ENCODE measurements at places on chromosomes 12 and 14.

GRCh38 chr12:95548539-95549391, 2.5 kb downstream of the USP44 start:
- DNase-seq = peak; percentile 83

DNA sequence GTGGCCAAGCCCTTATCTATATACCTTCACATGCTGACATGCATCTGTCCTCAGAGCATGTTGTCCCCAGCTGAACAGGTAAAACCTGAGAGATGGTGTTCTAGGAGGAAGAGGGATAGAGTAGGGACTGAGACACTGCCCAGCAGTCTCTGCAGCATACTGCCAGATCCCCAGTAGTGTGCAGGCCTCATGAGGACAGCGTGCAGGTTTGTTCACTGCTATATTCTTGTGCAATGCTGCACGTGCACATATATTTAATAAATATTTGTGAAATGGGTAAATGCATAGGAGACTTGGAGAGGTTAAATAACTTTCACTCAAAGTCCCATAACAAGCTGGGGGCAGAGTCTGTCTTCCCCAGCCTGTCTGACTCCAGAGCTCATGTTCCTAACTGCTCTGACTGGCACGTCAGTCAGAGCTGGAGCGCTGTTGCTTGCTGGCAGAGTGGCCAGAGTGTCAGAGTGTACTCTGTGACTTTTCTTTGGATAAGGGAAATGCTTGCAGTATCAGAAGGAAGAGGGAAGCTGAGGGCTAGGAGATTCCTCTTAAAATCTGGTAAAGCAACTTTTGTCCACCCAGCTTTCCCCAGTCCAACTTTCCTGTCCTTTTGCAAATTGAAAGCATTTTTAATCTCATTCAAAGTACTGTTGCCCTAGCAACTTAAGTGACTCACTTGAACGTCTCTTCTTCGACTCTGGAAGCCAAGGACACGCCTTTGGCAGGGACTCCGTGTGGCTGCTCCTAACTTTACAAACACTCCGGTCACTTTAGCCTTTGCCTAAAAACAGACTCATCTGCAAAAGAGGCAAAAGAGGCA, 14.9 kb upstream of the POLR3B start:
- no peak for DNase-seq

- no peak for DNase-seq
These were observed 1196.4 kb downstream of the VRK1 start for GRCh38 chr14:97993508-97994019.

DNA sequence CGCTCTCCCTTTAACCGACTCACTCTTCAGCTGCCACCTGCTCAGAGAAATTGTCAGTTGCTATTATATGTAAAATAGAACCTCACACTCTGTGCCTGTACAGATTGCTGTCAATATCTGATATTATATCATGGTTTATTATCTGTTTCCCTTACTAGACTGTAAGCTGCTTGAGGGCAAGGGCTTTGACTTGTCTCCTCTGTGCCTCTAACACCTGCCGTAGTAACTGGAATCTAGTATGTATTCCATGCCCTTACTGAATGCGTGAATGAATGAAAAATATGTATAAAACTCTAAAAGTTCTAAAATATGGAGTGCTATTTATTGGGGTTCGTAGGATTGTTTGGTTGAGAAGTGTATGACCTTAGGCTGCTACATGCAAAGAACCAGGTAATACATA, 1.7 kb upstream of the CD69 start:
- DNase-seq = no peak

- DNase-seq = no peak
These were observed 16.1 kb downstream of the VRTN start for GRCh38 chr14:74364271-74364880.

DNA sequence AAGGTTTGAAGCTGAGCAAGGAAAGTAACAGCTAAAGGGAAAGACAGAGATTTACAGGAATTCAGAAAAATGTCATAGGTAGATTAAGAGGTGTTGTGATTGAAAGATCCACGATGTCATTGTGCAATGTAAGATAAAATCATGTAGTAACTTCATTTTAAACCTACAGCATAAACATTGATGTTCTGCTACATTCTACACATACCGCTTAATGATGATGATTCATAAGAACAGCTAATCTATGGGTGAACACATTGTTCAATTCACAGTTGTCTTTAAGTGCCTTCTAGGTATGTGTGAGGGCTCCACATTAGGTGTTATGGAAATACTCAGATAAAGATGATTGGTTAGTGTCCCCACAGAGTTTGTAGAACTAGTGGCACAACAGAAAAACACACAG, 170.9 kb downstream of the GRIP1 start:
- no peak for DNase-seq

GRCh38 chr12:120356567-120357030, 12.4 kb downstream of the MSI1 start:
- DNase-seq = peak; percentile 78

GRCh38 chr14:33567023-33567728, 383.7 kb downstream of the EGLN3 start:
- DNase-seq = no peak

GRCh38 chr14:105495101-105495989, 4.3 kb downstream of the TEDC1 start:
- peak; percentile 9 for DNase-seq

GRCh38 chr12:15716581-15716980, 72.6 kb downstream of the EPS8 start:
- no peak for DNase-seq

DNA sequence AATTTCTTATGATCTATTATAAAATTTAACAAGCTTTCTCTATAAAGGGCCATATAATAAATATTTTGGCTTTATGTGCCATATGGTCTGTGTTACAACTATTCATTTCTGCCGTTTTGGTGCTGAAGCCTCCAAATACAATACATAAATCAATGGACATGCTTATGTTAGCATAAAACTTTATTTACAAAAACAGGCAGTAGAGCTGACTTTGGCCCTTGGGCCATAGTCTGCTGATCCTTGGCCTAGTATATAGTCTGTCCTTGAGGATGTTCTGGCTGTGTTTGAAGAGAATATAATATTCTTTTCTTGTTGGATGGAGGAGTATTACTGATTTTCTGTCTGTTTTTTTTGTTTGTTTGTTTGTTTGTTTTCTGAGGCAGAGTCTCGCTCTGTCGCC, 81.6 kb downstream of the SPATS2 start:
- DNase-seq = no peak

DNA sequence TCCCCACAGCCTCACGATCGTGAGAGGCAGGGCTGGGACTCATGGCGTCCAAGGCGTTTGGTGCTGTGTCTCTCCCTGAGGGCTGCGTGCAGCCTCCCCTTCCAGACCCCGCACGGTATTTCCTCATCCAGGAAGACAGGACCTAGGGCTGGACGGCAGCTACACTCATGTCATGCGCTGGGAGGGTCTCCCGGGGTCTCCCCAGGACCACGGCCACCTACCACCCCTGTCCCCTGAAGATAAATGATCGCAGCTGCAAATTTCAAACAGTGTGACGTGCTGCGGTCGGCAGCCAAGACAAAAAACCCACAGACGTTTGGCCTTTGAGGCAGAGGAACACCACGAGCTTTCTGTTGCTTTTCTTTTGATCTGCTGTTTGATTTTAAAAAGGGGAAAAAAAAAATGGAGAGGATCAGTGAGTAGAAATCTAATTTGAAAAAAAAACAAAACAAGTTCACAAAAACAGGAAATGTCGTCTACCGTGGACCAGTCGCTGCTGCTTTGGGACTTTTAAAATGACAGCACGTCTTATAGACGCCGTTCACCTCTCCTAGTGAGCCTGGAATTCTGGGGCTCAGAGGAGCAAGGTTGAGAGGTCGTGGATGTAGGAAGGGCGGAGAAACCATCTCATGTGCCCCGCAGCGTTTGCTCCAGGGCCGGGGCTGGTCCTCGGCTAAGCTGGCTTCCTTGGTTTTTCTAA, 237.6 kb downstream of the SLC41A2 start:
- peak; percentile 57 for DNase-seq

GRCh38 chr12:57753756-57754337, 1.1 kb upstream of the MARCHF9 start:
- no peak for DNase-seq

DNA sequence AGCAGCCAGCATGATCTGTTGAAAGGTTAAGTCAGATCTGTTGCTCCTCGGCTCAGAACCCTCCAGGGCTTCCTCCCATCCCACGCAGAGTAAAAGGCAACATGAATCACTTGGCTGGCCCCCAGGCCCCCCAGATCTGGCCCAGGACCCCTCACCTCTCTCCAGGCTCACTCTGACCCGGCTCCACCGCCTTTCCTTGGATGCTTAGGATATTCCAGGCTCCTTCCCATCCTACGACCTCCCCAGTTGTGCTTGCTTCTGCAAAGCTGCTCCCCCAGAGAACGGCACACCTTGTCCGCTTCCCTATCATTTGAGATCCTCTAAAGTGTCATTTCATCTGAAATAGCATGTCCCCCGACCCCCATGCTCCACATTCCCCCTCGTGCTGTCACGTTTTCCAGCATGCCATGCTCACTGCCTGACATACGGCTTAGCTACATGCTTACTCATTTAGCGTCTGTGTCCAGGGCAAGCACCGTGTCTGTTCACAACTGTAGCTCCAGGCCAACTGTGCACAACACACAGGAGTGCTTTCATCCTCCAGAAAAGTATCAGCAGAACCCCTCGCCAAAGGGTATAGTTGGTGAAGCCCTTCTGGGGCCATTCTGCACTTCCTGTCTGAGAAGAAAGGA, 33.6 kb upstream of the BDKRB2 start:
- DNase-seq = no peak

- DNase-seq = no peak
These were observed 172.9 kb downstream of the TSPAN9 start for GRCh38 chr12:3250034-3250433.

- DNase-seq = no peak
These were observed 1.0 kb downstream of the RTL1 start for GRCh38 chr14:100902295-100903133.

GRCh38 chr12:129753586-129753985, 150.2 kb downstream of the TMEM132D start:
- DNase-seq = no peak

DNA sequence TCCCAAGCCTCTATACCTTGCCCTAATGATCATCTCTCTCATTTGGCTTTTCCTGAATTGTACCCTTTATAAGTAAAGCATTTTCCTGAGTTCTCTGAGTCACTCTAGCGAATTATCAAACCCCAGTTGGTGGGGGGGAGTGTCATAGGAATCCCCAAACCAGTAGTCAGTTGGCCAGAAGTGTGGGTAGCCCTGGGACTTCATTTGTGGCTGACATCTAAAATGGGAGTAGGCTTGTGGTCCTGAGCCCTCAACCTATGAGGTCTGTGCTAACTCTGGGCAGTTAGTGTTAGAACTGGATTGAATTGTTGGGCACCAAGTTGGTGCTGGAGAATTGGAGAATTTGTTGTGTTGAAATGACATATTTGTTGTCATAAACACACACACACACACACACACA, 91.3 kb downstream of the BBS10 start:
- DNase-seq = no peak

- DNase-seq = no peak
These were observed 29.7 kb downstream of the PRMT8 start for GRCh38 chr12:3520711-3521110.

GRCh38 chr14:20550926-20551325, 9.9 kb downstream of the RNASE9 start:
- DNase-seq = no peak

DNA sequence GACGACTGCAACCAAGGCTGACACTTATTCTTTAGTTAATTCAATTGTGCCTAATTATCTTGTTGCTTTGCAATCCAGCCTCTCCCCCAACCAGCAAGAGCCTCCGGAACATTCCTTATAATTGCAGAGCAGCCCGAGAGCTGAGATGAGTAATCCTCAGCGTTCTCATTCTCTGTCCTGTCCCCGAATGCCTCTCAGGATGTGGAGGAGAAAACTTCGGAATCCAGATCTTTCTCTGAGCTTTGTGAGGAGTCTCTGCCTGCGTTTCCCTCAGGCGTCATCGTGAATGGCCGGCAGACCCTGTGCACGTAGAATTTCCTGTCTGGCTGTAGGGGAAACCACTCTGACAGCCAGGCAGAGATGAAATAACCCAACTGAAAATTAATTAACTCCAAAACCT, 160.5 kb upstream of the DIO3 start:
- DNase-seq = no peak

DNA sequence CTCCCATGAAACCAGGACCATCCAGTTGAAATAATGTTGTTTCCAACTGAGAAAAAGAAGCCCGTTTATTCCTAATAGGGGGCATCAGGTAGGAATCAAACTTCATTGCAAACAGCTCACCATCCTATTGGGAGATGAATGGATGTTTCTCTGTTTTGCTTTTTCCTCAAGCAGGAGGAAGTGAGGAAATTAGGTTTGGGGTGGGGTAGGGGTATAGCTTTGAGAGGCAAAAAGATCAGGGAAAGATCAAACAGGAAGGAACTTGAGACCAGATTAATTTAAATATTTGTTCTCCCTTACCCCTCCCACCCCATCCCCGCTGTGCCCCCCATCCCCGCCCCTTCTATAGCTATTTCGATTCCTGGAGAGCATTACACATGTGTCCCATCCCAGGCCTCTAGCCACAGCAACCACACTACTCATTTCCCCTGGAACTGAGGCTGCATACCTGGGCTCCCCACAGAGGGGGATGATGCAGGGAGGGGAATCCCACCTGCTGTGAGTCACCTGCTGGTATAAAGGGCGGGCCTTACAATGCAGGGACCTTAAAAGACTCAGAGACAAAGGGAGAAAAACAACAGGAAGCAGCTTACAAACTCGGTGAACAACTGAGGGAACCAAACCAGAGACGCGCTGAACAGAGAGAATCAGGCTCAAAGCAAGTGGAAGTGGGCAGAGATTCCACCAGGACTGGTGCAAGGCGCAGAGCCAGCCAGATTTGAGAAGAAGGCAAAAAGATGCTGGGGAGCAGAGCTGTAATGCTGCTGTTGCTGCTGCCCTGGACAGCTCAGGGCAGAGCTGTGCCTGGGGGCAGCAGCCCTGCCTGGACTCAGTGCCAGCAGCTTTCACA, at the start of gene IL23A:
TSS of gene IL23A (plus strand) at position 577 of the 850 bp plus-strand sequence. CDS start at position 738, 161 bp downstream.
- peak; percentile 88 for DNase-seq

GRCh38 chr14:96191353-96191752, 13.3 kb upstream of the BDKRB2 start:
- DNase-seq = no peak

DNA sequence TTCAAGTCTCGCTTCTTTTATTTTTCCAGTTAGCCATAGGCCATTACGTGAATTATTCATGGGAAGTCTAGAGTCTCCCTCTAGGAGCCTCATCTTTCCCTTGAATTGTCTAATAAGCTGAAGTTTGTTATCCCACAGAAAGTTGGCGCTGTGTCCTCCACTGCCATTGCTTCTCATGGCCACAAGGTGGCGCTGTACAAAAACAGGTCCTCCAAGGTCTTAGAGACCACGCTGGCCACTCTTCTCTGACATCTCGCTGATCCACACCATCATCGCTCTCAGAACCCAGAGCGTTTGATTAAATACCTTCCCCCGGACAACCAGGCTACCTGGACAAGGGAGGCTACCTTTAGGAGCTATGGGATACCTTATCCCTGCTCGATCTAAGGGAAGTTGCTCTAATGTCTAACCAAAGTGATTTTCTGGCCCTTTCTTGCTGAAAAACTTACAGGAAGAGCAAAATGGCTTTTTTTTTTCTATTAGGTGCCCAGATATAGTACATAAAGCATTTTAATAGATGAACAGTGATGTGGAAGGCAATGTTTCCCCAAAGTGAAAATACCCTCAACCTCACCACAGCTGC, 110.0 kb downstream of the CCDC60 start:
- peak; percentile 14 for DNase-seq

Measured in activated naive CD4-positive, alpha-beta T cell treated with anti-CD3 and anti-CD28 coated beads, Interleukin-2, amount 50 U/mL, for 16 hours (primary cell).